ENCODE measurements at places on chromosomes 16 and 17.

- peak; percentile 6 for DNase-seq
Observed at GRCh38 chr17:73551759-73552158, 92.5 kb downstream of the SDK2 start.

DNA sequence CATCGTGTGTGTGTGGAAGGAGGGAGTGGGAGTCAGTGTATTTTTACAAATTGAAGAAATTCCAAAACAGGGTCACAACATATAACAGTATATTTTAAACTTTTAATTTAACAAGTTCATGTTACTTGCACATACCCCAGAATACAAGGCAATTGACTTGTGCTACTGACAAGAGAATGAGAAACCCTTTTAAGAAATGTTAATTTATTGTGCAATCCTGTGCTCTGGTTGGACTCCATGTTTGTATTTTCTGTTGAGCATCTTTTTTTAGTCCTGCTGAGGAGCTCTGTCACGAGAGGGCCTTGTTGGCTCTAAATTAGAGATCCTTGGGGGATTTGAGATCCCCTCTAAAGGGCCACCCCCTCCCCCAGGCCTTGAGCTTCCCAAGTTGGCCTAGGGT, 1.1 kb upstream of the EMP2 start:
- DNase-seq, result no peak

DNA sequence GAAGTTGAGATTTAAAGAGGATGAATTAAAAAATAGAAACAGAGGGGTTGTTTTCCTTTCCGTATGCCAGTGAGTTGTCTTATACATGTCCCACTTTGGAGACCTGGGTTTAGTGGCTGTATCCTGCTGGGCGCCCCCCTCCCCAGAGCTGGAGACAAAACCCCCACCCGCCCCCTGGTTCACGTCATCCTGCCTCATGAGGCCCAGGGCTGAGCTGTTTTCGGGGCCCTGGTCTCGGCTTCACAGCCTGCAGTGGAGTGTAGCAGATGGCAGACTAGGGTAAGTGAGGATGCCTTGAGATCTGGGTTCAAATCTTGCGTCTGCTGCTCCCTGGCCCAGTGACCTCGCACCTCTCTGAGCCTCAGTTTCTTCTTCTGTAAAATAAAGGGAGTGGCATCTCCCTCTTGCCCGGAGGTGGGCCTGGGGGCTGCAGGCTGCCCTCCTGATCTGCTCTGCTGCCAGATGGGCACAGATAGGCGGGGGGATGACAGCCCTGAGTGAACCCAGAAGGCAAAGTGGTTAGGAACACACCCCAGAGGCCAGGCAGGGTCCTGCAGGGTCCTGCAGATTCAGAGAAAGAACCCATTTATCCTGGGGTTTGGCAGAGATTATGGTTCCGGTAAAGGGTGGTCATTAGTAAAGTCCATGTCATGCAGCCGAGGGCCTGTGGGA, 45.1 kb downstream of the SOCS3 start:
- no peak for DNase-seq

DNA sequence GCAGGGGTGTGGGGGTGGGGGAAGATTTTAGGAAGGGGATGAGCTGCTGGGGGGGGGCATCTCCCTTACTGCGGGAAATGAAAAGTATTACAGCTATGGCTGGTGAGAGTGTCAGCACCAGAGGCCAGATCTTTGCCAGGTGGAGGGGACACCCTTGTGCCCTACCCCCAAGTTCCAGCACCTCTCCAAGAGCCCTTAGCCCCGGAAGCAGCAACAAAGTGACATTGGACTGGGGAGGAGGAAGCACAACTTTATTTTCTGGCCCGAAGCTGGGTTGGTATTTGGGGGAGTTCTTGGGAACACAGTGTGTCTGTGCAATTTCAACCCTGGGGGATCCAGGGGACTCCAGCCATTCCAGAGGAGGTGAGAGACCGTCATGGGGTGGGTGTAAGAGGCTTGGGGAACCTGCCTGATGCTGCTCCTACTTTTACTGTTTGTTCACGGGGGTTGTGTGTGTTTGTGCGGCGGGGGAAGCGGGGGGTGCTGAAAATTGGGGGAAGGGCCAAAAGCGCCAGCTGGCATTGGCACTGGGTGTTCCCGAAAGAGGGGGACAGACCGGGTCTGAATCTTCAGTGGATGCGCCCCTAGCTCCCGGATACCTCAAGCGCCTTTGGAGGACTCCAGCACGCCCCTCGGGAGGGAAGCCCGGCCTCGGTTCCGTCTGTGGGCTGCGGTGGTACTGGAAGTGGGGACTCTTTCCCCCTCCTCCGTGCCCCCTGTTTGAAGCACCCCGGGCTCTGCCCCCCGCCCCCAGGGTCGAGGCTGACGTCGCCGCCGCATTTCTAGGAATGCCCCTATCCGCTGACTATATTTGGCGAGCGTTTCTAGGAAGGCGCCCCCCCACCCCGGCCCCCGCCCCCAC, 230.3 kb downstream of the MRTFB start:
- DNase-seq, result no peak

GRCh38 chr17:79992649-79993389, 42.9 kb downstream of the TBC1D16 start:
- DNase-seq, result no peak

DNA sequence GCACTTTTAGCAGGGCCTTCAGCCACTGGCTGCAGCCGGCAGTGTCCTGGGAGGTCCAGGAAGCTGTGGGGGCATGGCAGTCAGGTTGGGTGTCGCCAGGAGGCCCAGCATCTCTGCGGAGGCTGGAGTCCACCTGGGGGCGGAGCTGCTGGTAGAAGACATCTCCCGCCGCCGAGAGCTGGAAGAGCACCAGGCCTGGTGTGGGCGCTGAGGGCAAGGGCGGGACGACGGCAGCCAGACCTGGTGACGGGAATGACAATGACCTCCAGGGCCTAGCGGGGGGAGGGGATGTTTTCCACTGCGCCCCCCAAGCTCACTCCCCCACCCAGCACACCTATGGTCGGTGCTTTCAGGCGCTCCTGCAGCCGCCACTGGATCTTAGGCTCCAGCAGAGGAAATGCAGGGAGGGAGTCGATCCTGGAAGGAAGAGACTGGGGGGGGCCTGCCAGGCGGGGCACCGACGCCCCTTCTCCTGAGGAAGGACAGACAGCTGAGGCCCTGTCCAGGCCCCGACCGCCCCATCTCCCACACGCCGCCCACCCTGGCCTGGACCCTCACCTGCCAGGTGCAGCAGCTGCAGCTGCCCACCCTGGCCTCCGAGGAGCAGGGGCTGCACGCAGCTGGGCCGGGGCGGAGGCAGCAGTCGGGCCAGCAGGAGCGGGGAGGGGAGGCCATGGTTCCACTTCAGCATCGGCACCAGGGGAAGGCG, 7.1 kb downstream of the TAF1C start:
- DNase-seq, result no peak

- no peak for DNase-seq
Observed at GRCh38 chr17:63973930-63974593, 1.3 kb upstream of the SCN4A start.

- DNase-seq, result no peak
Observed at GRCh38 chr16:86611525-86611855, 33.1 kb downstream of the FOXL1 start.

GRCh38 chr16:46857368-46857945, 26.5 kb upstream of the C16orf87 start:
- DNase-seq, result peak; percentile 3

GRCh38 chr16:82715833-82716232, 89.1 kb downstream of the CDH13 start:
- no peak for DNase-seq

DNA sequence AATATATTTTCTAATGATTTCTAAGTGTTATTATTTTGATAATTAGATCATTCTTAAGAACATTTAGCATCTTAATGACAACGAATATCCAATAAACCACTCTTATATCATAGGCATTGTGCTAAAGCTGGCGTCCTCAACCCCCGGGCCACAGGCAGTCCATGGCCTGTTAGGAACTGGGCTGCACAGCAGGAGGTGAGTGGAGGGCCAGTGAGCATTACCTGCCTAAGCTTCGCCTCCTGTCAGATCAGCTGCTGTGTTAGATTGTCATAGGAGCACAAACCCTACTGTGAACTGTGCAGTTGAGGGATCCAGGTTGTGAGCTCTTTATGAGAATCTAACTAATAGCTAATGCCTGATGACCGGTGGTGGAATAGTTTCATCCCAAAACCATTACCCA, 3.7 kb downstream of the DUXB start:
- DNase-seq, result no peak

DNA sequence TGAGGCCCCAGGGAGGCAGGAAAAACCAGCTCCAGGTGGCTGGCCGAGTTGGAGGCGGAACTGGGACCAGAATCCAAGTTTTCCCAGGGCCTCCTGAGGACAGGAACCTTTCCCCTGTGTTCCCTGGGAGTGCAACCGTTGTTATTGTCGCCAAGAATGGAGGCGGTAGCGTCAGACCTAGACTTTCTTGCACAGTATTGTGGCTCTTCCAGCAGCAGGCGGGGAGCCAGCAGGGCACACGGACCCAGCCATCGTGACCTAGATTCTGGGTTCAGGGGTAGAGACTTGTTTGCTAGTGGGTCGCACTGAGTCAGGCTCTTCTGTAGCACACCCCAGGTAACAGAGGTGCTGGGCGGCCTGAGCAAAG, 667 bp upstream of the KIF19 start:
- DNase-seq, result no peak

- no peak for DNase-seq
Observed at GRCh38 chr17:72816406-72816805, 276.1 kb downstream of the SLC39A11 start.

DNA sequence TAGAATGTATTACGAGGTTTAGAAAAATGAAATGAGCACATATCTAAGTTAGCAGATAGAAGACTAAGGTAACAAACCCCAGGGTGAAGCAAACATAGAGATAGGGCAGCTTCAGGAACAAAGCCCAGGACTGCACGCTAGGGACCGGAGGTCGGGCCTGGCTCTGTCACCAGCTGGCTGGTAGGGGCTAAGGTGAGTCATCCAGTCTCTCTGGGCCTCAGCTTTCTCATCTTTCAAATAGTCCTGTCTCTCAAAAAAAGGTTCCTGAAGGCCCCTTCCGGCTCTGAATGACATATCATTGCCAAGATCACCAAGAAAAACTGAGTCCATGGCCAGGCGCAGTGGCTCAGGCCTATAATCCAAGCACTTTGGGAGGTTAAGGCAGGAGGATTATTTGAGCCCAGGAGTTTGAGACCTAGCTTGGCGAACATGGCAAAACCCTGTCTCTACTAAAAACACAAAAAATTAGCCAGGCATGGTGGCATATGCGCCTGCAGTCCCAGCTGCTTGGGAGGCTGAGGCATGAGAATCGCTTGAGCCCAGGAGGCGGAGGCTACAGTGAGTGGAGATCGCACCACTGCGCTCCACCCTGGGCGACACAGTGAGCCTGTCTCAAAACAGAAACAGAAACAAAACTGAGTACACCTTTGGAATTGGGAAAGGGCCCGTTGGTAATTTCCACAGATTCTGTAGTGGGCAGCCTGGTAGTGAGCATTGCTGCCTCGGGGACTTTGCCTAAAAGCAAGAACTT, 26.0 kb downstream of the PKD1L3 start:
- DNase-seq, result no peak
